ENCODE measurements at places on chromosomes 6 and 20.

- DNase-seq: no peak
Observed at GRCh38 chr6:147805155-147805554, 296.7 kb downstream of the SAMD5 start.

GRCh38 chr20:19212469-19212815, at the start of gene SLC24A3:
Gene SLC24A3, plus strand, starts transcription at chr20:19212642.
- no peak for DNase-seq

- DNase-seq: peak; percentile 57
Observed at GRCh38 chr6:167079853-167080297, 43.0 kb upstream of the CCR6 start.

- no peak for DNase-seq
Observed at GRCh38 chr6:147001621-147002020, 202.6 kb upstream of the STXBP5 start.

- DNase-seq: no peak
Observed at GRCh38 chr20:35048739-35049138, 43.9 kb downstream of the TRPC4AP start.

DNA sequence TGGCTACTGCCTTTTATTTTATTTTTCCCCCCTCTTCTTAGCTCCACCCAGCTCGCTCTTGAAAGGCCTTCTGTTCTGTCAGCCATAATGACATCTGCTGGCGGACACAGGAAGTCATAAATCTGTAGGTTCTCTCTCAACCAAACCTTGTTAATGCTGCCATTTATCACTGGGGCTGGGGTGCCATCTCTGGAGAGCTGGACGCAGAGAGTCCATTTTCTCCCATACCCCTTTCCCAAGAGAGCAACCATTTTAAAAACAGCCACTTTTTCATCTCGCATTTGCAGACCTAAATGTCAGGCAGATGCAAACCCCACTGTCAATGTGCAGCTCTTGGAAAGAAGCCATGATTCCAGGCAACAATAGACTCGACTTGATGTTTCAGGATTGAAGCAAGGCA, 13.0 kb upstream of the TSHZ2 start:
- no peak for DNase-seq

DNA sequence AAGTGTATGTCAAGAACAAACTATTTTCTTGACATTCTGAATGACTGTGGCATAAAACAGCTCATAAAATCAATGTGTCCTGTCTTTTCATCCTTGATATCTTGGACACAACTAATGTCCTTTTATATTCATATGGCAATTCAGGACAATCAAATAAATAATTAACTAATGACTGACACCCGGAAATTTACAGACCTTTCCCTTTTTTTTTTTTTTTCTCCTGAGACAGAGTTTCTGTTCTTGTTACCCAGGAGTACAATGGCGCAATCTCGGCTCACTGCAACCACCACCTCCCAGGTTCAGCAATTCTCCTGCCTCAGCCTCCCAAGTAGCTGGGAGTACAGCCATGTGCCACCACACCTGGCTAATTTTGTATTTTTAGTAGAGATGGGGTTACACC, 107.1 kb upstream of the LGSN start:
- DNase-seq: no peak

DNA sequence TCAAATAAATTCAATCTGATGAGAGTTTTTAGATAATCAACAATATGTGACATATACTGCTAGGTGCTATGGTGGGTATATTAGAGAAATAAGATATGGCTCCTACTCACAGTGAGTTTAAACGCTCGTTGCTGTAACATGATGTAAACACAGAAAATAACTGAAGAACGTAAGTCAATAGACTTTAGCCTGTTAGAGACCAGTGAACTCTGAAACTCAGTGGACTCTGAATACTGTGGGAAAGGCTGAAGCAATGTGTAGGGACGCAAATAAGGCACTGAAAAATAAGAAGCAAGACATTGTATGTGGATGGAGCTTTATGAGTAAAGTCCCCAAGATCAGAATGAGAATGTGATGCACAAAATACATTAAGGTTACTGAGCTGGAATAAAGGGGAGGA, 431.6 kb downstream of the TFAP2B start:
- DNase-seq: no peak
